ENCODE measurements at places on chromosomes 3 and 15.
A peak's percentile ranks its signal among the peaks of the same experiment; 100 is the strongest.

GRCh38 chr3:124556636-124557035 lies 173.6 kb upstream of the UMPS start:
- no peak for DNase-seq

DNA sequence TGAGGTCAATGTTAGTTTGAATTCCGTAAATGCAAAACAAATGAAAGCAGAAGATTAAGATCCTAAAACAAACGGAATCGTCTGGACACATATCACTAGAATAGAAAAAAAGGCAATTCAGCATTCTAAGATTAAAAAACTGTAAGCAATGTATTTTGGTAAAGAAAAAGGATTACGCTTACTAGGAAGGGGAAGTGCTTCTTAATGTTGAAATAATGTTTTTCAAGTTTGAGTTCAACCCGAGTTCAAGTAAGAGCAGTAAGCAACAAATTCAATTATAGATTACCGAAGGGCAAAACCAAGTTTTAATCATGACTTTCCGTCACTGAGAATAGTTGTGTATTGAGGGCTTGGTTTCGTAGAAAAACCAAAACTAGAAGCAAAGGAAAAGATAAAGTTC lies 637 bp downstream of the CIP2A start:
- DNase-seq = no peak

DNA sequence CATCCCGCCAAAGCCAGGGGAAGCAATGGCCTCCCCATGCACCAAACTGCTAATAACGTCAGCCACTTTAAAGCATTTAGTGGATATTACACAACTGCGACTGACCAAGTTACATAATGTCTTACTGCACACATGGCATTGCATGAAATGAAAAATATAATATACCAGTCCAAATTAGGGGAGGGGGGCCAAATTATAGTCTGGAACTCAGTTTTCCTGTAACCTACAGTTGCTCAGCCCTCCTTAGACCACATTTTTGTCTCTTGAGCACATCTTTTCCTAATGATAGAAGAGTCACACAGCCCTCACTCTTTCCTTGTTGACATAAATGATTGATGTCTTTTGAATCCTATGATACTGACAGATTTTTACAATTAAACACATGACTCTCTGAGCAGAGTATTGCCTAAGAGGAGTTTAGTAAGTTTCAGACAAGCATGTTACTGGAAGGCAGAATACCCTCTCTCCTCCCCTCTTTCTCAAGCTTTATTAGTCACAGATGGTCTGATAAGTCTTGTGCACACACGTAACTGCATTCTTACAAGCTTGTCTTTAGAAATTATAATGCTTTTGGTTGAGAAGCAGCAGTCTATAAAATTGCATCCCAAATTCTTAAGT lies 1.1 kb upstream of the PLD1 start:
- DNase-seq = no peak

DNA sequence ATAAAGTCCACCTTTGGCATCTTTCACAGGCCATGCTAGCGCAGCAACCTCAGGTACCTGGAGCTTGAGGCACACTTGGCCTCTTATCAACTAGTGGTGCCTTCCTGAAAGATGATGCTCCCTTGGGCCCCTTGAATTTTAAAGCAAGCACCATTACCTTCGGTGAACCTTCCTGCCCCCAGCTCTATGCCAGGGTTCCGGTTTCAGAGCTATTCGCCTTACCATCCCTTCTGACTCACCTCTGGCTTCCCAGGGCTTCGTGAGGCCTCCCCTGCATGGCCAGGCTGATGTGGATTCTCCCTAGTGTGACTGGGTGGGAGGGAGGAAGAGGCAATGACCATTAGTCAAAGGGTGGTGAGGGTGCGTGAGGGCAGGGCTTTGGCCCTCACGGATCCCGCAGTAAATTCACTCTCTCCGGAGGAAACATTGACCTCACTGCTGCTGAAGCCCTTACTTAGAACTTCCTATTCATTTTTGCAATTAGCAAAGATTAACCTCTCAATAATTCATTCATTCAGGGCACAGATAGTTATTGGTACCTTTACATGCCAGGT lies 16.3 kb downstream of the BHLHE40 start:
- peak; percentile 92 for DNase-seq

DNA sequence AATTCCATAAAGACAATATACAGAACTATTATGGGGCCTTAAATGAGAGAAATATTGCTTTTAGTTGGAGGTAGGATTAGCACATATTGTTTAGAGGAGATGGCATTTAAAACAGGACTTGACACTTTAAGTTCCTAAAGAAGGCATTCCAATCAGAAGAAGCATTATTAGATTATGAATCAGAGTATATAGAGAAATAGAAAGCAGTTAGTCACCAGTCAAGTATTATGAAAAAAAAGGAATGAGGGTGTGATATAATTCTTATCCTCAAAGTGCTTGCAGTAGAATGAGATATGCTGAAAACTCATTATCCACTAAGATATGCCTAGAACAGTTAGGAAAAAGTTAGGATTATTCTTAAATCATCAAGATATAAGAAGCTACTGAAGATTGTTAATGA lies 456.2 kb downstream of the ZNF385D start:
- DNase-seq = no peak

- no peak for DNase-seq
These were observed 215.5 kb upstream of the RORA start for GRCh38 chr15:61444585-61444984.

DNA sequence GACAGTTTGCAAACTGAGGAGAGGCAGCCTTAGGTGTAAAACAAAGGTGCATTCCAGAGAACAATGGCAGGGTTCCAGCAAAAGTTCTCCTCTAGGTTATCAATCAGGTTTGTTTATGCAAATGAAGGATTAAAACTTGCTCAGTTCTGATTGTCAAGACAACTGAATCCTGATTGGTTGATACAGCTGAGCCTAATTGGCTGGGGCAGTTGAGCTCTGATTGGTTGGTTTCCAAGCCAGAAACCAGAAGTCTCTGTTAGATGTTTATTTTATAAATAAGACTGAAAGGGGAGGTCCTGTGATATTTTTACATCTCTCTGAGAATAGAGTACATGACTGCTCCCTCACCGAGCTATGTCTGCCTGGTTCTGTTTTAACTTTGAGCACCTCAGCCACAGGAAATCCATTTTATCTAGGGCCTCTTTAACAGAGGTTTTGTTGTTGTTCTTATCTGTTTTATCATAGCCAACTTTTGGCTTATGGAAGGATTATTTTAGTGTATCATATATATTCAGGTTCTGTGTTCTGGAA lies 37.8 kb downstream of the PPM1L start:
- no peak for DNase-seq

DNA sequence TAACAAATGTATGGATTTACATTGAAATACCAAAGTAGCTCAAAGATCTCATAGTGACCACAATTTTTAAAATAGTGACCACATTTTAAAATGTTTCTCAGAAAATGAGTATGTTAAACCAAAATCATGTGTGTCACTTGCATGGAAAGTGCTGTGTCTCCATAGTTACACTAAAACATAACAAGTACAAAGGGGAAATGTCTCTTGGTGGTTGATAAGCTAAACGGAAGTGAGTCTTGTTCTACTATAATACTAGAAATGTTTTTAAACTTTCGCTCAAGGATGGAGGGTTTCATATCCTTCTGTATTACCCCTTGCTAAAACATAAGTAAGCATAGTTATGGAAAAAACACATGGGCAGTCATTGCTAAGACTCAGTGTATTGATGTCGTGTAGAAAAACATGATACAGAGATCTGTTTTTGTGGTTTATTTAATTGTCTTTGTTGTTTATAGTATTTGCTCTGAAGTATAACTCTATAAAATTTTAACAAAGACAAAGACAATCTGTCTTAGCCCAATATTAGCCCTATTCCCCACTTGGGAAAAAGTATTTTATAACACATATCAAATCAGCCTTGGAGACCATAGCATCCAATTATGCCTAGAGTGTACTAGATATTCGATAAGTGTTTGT lies 27.0 kb upstream of the DENND4A start:
- no peak for DNase-seq

DNA sequence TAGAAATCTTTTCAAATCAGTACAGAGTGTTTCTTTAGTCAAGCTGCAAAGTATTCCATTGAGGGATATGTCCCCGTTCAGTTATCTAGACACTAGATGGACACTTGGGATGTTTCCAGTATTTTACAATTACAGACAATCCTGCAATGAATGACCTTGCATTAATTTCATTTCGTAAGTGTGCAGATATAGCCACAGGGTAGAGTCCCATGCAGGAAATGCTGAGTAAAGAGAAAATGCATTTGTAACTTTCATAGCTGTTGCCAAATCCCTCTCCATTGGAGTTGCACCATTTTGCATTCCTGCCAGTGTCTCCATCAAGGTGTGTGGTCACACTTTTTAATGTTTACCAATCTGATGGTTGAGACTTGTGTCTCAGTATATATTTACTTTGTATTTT lies 92.5 kb downstream of the LIPC start:
- DNase-seq = no peak

DNA sequence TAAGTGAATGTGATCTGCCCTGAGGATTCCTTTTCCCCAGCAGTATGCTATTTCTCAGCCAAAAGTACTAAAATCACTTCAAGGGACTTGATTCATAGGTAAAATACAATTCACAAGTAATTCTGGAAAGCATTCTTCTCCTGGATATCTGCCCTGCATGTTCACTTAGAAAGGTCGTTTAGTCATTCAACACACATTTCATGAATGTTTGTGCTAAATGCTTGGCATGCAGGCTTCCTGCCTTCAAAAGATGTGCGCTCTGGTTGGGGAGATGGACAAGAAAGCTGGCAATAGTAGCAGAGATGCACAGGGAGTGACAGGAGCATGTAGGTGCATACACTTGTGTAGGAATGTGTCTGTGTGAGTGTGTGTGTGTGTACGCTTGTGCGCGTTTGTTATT lies 360.7 kb downstream of the PTPRG start:
- no peak for DNase-seq

DNA sequence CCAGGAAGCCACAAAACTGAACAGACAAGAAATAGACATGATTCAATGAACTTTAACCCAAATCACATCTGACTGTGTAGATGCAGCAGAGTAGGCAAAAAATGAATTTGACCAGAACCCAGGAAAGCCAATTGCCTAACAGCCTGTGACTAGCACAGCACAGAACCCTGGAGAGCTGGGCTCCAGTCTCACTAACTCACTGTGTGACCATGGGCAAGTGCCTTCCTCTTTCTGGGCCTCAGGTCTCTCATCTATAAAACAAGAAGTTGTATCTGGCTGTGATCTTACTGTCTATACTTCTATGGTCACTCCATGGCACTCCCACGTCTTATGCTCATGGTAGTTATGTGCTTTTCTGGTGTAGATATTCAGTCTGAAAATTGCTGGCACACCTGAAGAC lies 48.1 kb upstream of the USP3 start:
- no peak for DNase-seq

DNA sequence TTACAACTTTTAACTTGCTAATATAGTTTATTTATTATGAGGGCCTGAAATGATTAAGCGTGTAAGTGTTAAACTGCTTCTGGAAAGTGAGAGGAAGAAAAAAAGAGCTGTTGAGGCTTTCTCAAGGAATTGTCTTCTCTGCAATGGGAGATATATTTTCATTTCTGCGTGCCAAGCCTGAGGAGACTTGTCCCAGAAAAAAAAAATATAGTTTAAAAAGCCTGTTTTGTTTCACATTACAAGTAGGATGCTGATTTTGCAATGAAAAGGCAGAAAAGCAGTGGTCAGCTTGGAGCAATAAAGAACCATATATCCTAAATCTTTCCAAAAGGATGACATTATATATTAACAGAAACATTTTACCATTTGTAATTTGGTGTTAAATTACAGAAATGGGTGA lies 115.5 kb downstream of the GMNC start:
- DNase-seq = no peak

GRCh38 chr15:41256577-41257038 lies 25.5 kb downstream of the CHP1 start:
- peak; percentile 29 for DNase-seq

GRCh38 chr3:13083254-13083653 lies 10.0 kb upstream of the IQSEC1 start:
- no peak for DNase-seq

DNA sequence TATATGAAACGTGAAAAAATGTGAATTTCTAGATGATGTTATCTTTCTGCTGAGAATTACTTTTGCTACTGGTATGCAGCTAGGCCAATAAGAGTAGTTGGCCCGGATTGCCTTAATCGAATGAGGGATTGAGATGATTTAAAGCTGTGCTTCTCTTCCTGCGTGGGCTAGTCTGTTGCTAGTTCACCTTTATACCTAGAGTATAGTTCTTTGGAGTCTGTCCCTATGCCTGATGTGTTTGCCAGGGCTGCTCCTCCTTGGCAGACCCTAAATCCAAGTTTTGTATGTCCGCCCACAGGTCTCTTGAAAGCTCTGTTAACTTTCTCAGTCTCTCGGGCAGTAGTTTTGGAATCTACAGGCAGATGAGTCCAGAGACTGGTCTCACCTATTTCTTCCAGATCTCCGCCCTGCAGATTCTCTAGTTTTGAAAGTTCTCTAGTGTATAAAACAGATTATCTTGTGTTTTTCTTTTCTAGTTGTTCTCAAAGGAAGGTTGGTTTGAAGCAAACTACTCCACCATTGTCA lies 64.9 kb downstream of the MEF2A start:
- no peak for DNase-seq

- DNase-seq = no peak
These were observed 28.0 kb downstream of the MB21D2 start for GRCh38 chr3:192889679-192890078.

DNA sequence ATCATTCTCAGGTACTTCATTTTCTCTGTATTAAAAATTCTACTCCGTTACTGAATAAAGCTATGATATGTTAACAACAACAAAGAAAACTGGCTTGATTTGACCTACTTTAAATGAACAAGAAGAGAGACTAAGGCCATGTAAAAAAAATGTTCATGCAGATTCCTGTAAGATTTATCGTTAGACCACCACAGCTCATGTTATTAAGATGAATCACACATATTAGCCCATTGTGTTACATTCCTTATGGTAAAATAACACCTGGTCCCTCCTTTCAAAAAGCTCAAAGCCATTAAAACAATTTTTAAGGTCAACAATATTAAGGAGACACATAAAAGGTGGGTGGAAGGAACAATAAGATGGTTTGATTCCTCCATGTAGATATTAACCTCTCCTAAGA lies 6.3 kb downstream of the THOC7 start:
- DNase-seq = no peak

GRCh38 chr3:150222691-150223489 lies 185.2 kb upstream of the TSC22D2 start:
- no peak for DNase-seq

- DNase-seq = no peak
These were observed 5.9 kb downstream of the RPUSD3 start for GRCh38 chr3:9837701-9838582.

- DNase-seq = no peak
These were observed 66.4 kb upstream of the TRA2B start for GRCh38 chr3:186004209-186004608.

Measured in RWPE2 (cell line).